ENCODE measurements at places on chromosomes 13 and 19.

GRCh38 chr19:19115954-19116353 is 22.3 kb downstream of the TMEM161A start:
- DNase-seq, result peak; percentile 21

GRCh38 chr19:18439910-18440237 is 1.9 kb upstream of the ISYNA1 start:
- no peak for DNase-seq

DNA sequence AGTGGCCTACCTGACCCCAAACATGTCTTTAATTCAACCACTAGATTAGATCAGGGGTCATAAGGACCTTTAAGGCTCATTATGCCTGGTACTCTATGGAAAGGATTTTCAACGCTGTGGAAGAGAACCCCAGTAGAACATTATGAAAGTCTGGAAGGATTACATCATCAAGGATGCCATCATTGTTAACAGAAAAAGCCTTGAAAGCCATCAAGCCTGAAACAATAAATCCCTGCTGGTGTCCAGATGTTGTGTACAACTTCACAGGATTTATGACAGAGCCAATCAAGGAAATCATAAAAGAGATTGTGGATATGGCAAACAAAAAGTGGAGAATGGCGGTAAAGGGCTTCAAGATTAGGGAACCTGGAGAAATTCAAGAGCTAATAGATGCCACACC is 59.7 kb downstream of the NAA16 start:
- DNase-seq, result no peak

DNA sequence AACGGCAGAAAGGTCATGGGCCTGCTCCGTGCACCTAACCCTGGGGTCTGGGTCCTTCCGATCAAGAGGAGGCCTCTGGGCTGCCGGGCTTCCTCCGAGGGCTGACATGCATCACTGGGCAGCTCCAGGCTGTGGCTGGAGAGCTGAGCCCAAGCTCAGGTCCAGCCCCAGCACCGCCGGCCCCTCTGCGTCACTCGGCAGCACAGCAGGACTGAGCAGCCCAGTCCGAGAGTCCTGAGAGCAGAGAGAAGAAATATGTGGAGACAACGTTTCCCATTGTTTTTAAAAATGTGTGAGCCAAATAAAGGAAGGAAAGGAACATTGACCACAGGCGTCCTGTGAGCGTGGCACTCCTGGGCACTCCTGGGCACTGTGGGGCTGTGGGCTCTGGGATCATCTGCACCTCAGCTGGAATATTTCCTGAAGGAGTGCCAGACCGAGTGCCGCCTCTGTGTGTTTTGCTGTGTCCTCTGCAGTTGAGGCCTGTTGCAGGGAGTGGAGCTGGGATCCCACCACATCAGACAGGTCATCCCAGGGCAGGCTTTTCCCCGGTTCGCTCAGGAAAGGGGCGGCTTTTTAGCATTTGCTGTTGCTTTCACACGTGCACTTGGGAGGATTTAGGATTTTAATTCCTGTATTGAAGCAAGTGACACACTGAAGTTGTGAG is 37.8 kb upstream of the TFDP1 start:
- DNase-seq, result no peak

GRCh38 chr19:11179716-11180297 is 17.5 kb downstream of the KANK2 start:
- DNase-seq, result no peak

GRCh38 chr13:113927661-113928581 is 46.0 kb downstream of the C13orf46 start:
- no peak for DNase-seq

- no peak for DNase-seq
These were observed 165.1 kb downstream of the COG6 start for GRCh38 chr13:39820606-39821005.

Measured in GM12864 (cell line).